DMS153 (cell line): ENCODE measurements at places on chromosomes 5 and 9.

GRCh38 chr5:95923918-95924544 is 37.6 kb downstream of the ELL2 start:
- DNase-seq, result no peak

DNA sequence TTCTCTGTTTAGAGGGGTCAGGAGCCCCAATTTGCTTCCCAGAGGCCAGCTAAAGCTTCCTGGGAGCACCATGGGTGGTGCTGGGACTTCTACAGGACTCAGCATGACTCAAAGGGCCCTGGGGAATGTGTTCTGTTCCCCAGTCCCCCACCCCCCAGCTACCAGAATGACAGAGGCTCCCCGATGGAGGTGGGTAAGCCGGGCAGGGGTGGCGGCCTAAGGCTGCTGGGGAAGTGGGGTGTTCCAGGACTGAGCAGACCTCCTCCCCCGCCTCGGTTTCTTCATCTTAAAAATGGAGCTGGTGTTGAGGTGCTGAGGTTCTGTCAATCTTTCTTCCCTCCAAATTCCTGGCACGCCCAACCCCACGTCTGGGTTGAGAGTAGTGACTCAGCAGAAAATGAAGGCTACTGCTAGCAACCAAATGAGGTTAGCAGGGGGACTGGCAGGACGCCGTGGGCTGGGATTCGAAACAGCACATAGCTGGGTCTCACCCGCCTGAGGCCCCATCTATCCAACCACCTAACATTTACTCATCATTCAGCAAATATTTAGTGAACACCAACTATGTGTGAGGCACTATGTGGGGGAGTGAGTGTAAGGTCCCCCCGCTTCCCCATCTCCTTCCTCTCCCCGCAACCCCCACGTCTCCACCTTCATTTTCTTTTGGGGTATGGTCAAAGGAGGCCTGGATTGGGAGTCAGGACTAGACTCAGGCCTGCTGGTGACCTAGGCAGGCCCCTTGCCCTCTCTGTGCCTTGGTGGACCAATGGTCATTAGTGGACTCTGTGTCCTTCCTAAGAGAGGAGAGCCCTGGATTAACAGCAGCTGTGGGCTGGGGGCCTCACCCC is 50.2 kb downstream of the C9orf50 start:
- DNase-seq, result no peak

DNA sequence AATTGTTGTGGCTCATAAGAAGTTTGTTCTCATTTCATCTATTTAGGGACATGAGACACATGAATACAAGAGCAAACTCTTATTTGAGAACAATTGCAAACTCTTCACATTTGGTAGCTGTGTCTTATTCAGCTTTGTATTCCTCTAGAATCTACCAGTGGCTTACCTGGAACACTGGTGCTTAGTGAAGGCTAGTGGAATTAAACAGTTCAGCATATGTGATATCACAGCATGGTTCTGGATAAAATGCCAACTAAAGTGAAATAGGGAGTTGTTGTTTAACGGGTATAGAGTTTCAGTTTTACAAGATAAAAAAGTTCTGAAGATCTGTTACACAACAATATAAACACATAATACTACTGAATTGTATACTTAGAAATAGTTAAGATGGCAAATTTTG is 48.9 kb downstream of the NRG2 start:
- no peak for DNase-seq

DNA sequence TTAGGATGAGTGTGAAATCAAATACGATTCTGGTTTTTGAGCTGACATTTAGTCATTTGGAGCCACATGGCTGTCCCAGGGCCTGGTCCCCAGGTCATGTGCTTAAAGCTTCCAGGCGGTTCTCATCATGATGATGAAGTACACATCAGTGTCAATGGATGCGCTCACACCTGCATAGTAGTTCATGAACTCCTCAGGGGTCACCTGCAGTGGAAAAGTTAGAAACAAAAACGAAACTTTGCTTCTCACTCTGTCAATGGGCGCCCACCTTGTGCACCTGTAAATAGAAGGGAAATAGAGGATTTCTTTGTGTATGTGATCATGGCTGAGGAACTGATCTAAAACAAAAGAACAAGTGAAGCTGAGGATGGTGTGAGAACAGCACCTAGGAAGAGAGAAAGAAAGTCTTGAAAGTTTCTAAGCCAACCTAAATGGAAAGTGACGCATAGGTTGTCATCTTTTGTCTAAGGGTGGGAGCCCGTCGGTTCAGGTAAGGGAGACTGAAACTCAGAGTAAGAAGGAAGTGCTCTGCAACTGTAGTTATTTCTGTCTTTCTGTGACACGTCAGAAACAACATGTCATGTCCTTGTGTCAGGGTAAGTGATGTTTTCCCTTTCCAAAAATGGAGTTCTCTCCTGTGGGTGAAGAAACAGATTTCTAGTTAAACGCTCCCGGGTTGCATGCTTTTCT is 33.8 kb downstream of the CAPSL start:
- DNase-seq, result no peak
